ENCODE measurements at places on chromosomes 11 and 22.

DNA sequence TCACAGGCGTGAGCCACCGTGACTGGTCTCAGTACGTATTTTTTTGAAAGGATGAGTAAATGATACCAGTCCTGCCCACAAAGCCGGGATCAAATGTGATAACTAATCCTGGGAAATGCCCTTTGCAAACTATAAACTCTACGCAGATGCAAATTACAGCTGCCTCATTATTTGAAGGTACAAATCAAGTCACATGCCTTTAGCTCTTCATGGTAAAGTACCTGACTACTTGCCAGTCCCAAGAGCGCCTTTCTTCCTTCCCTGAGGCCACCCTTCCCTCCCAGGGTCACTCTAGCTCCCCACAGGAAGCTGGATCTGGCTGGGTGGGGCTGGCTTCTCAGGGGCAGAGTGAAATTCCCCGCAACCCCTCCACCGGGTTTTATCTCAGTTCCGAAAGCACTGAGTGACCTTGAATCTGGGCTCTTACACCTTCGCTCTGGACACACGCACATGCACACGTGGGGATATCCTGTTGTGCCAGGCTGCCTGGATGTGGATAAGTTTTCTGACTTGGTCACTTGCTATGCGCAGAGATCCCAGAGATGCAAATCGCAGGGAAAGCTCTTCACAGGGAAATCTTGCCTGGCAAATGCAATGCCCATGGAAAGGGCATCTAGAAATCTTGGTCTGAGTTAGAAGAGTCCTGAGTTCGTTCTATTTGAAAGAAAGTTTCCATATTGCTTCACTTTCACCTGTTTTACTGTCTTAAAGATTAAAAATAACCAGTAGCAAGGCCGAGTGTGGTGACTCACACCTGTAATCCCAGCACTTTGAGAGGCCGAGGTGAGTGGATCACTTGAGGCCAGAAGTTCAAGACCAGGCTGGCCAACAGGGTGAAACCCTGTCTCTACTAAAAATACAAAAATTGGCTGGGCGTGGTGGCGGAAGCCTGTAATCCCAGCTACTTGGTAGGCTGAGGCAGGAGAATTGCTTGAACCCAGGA lies 8.5 kb downstream of the A4GALT start:
- no peak for DNase-seq

DNA sequence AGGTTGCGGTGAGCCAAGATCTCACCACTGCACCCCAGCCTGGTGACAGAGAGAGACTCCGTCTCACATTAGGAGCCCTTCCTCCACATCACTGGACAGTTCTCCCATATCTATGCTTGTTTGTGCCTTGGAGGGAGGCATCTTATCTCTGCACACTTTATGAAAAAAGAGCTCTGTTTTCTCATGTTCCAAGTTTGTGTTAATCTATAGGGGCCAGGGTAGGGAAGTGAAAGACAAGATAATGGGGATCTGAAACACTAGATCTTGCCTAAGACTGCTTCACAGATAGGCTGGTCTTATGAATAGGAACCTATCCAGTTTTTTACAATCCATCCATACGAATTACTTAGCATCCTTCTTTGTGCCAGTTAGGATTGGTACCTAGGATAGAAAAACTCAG lies 17.1 kb downstream of the OR6Q1 start:
- no peak for DNase-seq

GRCh38 chr22:21080435-21081137 lies 34.8 kb downstream of the LRRC74B start:
- DNase-seq, result no peak

DNA sequence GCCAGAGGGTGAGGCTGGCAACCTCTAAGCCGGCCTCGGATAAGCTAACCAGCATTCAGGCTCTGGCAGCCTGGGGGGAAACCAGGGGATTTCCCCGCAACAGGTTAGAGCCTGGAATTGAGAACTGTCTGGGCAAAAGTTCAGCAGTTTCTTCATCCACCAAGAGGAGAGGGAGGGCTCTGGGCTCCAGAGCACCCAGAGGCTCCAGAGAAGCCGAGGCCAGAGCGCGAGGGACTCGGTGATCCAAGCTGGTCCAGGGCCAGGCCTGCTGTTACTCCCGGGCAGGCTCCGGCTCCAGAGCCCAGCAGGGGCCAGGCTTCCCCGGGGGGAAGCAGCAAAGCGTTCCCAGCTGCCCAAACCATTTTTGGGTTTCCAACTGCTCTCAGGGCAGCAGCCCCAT lies 13.3 kb upstream of the SH3BP1 start:
- no peak for DNase-seq

- DNase-seq, result no peak
Observed at GRCh38 chr11:65215441-65216076, 33.8 kb downstream of the CAPN1 start.

- no peak for DNase-seq
Observed at GRCh38 chr11:38710262-38710661, 2112.2 kb upstream of the RAG2 start.

- DNase-seq, result no peak
Observed at GRCh38 chr11:67588136-67588503, 4.5 kb downstream of the GSTP1 start.

GRCh38 chr11:26025676-26026075 lies 306.3 kb upstream of the ANO3 start:
- DNase-seq, result no peak

Data from CD4-positive, alpha-beta T cell treated with Interleukin-12 subunit alpha and Interleukin-12 subunit beta, for 1 hour (primary cell).